Ecto neural progenitor cell (in vitro differentiated cells): ENCODE measurements at places on chromosomes 13 and 19.
A peak's percentile ranks its signal among the peaks of the same experiment; 100 is the strongest.

DNA sequence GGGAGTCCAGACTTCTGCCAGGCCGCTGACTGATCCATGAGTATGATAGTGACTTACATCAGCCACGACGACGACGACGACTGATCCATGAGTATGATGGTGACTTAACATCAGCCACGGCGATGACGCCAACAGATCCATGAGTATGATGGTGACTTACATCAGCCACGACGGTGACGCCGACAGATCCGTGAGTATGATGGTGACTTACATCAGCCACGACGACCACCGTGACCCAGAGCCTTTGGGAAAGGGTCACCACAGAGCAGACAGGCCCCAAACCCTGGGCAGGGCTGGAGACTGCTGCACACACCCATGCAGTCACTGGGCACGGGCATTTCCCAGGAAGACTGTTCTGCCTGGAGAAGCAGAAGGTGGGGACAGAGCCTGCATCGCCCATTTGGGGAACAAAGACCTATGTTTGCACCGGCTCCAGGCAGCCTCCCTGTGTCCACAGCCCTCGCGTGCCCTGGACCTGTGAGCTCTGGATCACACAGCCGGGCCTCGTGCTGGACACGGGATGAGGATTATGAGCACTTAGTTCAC is 130.9 kb upstream of the SPACA7 start:
- peak; percentile 29 for DNase-seq

- no peak for DNase-seq
Observed at GRCh38 chr19:2634228-2634951, 68.1 kb downstream of the GNG7 start.

DNA sequence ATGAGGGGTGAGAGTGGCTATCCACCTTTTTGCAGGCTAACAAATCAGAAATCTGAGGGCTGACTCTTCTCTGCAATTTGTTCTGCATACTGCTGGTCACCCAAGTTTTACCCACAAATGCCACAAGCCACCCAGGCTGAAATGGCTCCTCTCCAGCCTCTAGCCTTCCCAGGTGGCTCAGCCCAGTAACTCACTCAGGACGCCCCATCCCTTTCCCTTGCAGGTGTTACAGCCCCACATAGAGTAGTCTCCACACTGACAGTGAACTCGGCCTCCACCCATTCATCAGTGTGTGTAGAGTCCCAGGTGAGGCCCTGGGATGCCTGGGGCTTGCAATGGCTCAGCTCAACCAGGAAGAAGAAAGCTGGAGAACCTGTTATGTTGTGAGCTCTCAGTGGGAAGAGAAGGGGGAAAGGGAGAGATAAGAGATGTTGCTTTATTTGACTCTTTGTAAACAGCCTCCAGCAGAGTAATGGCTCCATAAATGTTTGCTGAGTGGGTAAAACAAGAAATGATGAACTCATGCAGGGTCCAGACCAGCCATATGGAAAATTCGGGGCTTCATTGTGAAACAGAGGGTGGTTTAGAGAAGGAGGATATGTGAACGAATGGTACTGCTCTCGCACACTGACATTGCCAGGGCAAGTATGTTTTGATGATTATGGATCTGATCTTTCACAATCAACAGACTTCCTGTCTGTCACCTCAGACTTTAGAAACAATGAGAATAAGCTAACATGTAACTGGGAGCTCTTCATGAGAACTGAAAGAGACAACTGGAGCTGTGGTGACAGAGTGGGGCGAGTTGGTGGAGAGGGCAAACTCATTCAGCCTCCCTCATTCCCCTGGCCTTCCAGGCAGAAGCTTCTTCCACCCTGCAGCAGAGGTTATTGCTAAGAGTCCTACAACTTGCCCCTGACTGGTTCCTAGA is 74.2 kb upstream of the RFC3 start:
- DNase-seq, result no peak

DNA sequence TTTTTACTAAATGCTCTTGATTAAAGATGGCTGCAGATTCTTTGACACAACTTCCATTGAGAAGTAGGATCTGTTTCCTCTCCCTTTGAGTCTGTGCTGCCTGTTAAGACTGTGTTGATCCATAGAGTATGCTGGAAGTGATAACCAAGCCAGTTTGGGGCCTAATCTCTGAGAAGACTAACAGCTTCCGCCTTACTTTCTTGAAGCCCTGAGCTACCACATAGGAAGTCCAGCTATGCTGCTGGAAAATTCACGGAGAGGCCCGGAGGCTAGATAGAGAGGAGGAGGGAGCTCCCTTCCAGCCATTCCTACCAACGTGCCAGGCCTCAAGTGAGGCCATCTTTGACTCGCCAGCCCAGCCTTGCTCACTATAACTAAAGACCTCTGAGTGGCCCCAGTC is 12.5 kb downstream of the RAP2A start:
- no peak for DNase-seq

DNA sequence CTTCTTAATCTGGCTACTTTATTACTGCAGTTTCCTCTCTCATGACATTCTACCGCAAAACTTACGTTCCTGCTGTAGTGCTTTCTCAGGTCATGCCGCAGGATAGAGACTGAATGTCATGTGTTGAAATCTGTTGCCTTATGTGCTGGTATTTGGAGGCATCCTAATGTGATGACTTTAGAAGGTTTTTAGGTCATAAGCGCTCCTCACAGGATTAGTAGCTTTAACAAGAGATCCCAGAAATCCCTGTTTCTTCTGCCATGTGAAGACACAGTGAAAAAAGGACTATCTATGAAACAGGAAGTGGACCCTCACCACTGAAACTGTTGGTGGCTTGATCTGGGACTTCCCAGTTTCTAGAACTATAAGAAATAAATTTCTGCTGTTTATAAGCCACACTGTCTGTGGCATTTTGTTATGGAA is 209.3 kb downstream of the LACC1 start:
- DNase-seq, result no peak

DNA sequence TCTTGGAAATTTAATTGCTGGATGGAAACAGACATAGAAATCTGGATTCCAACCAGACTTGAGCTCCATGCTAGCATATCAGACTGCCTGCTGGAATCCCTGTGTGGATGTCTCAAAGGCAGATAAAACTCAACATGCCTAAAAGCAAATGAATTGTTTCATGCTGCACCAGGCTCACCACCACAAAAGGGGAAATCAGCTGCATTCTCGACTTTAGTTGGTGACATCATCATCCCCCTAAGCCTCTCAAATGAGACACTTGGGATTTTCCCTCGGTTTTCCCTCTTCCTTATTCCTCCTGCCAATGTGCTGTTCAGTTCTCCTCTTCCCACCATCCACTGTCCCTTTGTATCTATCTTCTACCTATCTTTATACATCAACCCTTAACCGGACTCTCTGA is 134.3 kb downstream of the ZDHHC20 start:
- DNase-seq, result no peak

- no peak for DNase-seq
Observed at GRCh38 chr19:38713865-38714264, 30.4 kb downstream of the CAPN12 start.

- no peak for DNase-seq
Observed at GRCh38 chr19:19566306-19566705, 28.2 kb downstream of the CILP2 start.

DNA sequence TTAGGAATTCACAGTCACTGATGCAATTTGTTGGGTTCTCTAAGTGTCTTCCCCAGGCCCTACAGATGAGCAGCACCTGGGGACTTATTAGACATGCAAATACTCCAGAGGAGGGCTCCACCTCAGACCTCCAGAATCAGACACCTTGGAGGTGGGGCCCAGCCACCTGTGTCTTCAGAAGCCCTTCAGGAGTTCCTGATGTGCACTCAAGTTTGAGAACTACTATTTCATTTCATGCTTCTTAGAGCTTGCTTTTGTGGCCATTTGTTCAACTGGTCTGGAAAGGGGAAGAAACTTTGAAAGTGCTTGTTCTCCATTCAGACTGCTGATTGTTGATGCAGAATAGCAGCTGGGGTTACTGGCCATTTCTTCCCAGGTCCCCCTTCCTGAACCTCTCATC is 472.0 kb downstream of the COG6 start:
- DNase-seq, result no peak

GRCh38 chr13:76717092-76717491 is 169.1 kb downstream of the KCTD12 start:
- no peak for DNase-seq

GRCh38 chr13:110685305-110686020 is 20.5 kb downstream of the CARS2 start:
- DNase-seq, result no peak

DNA sequence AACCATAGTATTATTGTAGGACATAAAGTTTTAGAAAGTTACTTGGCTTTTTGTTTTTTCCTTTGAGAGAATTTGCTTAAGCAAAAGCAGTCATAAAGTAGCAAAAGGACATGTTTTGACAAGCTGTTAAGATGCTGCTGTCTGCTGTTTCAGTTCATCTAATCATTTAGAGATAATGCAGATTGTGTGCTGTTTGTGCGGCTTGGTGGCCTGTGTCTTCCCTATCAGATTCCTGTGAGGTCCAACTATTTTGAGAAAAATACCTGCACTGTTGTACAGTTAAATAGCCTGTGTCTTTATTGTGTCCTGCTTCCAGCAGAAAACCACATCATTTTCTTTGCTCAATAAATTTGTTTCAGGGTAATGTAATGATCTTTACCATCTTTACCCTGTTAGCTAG is 20.0 kb downstream of the UCHL3 start:
- no peak for DNase-seq

- no peak for DNase-seq
Observed at GRCh38 chr19:55641426-55642152, 787 bp downstream of the ZNF580 start.

DNA sequence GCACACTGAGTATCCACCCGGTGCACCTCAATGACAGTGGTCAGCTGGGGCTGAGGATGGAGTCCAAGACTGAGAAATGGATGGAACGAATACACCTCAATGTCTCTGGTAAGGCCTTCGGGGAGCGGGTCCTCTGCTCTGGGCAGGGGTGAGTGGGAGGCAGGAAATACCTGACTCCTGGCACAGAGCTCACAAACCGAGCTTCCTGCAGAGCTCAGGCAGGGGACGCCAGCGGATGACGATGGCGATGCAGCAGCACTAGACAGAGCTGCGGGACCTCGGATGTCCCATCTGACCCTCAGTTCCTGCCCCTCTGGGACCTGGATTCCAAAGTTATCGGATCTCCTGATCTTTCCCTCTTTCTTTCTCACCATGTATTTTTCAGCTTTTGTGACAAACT is 3.8 kb downstream of the CD22 start:
- DNase-seq, result no peak

GRCh38 chr13:35549481-35549880 is 73.0 kb upstream of the MAB21L1 start:
- no peak for DNase-seq

- no peak for DNase-seq
Observed at GRCh38 chr19:48556163-48556562, 4.2 kb downstream of the SULT2B1 start.

DNA sequence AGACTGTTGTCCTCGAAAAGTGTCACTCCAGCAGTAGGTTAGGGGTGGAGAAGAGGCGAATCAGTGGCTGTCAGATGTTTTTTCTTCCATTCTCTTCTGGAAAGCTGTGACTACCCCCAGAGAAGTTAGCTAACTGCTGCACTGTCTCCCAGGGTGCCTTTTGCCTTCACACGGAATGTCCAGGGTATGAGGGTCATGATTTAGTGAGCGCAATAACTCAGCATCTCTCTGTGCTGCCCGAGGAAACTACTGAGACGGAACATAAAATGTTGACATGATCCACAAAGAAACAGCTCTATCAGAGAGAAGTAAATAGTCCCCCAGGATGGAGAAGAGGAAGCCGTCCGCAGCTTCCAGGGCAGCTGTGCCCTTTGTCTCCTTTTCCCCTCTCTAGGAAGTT is 254.0 kb upstream of the ARGLU1 start:
- no peak for DNase-seq

DNA sequence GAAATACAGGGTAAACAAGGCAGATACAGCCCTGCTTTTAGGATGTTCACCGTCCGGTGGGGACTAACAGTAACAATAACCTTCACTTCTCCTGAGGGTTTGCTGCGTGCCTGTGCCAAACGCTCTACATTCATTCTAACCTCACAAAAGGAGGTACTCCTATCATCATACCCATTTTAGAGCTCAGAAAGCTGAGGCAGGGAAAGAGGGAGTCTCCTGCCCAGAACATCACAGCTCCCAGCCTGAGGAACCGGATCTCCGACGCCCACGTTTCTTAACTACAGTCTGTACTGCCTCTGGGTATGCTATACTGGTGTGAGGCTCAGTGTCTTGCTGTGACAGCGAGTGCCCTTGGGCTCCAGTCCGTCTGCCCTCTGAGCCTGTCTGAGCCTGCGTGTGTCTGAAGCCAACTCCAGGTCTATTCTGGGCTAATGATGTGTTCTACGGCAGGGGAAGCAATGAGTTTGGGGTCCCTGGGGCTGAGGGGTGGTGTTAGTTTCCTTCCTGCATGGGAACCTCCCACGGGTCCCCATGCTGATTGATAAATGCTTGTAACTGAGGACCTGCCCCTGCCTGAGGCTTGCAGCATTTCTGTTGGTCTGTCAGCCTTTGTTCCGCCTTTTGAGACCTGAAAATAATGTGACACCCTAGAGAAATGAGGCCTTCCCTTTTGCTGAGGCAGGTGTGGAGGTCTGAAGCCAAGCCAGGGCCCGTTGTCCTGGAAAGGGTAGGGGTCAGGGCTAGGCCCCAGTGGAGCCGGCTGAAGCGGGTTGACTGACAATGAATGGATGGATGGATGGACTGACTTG is 4.9 kb downstream of the LIPE start:
- no peak for DNase-seq

DNA sequence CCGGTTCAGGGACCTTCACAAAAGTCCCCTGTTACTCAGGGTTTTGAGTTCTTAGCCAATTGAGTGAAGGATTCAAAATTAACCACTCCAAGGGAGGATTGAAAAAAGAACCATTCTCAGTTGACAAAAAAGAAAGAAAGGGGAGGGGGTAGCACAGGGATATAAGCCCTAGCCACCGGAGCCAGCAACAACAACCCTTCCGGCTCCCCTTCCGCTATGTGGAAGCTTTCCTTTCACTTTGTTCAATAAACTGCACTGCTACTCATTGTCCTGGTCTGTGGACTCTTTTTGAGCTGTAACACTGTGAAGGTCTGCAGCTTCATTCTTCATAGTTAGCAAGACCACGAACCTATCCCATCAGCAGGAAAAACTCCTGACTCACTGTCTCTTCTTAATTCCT is 1488.1 kb upstream of the PRR20A start:
- no peak for DNase-seq

DNA sequence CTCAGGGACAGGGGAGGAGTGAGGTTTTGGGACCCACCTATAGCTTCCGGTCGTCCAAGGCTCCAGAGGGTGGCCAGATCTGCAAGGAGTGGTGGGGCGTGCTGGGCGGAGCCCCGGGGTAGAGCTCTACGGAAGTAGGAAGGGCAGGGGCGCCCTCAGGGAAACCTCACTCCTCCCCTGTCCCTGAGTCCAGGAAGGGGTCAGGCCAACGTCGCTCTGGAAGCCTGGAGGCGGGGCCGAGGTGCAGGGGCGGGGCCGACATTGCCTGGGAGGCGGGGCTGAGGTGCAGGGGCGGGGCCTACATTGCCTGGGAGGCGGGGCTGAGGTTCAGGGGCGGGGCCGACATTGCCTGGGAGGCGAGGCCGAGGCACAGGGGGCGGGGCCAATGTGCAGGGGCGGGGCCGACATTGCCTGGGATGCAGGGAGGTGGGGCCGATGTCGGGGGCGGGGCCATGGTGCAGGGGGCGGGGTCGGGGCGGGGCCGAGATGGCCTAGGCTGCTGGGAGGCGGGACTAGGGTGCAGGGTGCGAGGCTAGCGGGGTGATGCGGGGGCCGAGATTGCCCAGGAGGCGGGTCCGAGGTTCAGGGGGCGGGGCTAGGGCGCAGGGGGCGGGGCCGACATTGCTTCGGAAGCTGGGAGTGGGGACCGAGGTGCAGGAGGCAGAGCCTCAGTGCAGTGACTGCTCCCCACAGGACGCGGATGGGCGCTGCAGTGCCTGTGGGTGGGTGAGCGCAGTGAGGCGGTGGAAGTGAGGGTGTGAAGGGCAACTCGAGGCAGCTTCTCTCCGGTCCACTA is 4.9 kb upstream of the PALM start:
- DNase-seq, result peak; percentile 95
